ENCODE measurements at places on chromosomes 12 and 14.

DNA sequence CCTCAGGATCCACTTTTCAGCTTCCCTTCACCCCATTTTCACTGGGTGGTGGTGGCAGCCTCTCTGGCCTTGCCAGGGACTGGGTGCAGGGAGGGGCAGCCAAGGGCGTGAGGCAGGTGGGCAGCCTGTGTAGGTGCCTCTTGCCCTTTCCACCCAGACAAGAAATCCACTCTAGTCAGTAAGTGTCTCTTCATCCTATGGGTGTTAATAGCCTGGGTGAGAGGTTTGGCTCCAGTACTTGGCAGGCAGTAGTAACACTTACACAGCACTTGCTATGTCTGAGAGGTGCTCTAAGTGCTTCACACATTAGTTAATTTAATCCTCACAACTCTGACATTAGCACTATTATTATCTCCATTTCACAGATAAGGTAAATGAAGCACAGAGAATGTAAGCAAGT lies 171.9 kb downstream of the EMP1 start:
- no peak for DNase-seq

DNA sequence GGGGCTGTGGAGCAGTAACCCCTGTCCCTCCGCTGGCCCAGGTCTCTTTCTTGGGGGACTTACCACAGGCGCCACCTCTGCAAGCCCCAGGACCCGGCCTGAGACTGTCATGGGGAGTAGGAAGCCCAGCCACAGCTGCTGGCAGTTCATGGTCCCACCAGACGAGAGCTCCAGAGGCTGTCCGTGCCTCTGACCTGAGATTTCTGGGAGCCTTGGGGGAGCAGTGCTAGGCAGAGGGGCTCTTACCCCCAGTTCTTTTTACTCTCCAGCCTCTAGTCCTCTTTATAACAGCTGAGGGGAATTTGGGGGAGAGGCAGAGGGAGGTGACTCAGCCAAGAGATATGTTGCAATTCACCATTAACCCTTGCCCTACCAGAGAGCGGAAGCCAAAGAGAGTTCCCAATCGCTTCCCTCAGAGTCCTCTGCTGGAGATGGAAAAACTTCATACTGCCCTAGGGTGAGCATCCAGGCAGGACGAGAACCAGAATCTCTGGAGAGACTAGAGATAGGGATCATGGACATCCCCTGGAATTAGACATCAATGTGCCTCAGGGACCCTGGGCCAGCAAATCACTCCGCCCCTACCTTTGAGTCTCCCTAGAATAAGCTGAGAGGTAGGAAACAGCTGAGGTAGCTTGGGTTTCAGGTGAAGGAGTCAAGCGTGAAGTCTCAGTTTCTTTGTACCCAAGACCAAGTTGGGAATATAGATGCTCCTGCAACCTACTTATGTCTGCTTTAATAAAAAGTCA lies at the start of gene MMP19:
TSS of gene MMP19 (minus strand) at position 256 of the 749 bp plus-strand sequence. CDS start at position 150, 106 bp downstream.
- DNase-seq = no peak

DNA sequence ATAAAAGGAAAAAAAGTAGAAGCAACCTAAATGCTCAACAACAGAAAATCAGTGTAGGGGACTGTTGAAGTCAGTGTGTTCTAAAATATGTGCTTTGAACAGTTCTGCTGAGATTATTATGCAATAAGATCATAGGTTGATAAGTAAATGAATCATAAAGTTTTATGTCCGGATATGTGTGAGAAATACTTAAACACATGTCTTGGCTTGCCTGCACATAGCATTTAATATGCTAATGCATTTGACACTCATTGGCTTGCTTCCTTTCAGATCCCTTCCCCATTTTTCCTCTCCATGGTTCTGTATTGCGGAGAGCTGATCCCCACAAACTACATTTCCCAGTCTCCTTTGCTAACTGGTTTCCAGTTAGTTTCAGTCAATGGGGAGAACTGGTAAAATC lies 573.8 kb upstream of the TBX3 start:
- no peak for DNase-seq

- no peak for DNase-seq
Measured at GRCh38 chr12:24421759-24422158, 472.3 kb upstream of the SOX5 start.

DNA sequence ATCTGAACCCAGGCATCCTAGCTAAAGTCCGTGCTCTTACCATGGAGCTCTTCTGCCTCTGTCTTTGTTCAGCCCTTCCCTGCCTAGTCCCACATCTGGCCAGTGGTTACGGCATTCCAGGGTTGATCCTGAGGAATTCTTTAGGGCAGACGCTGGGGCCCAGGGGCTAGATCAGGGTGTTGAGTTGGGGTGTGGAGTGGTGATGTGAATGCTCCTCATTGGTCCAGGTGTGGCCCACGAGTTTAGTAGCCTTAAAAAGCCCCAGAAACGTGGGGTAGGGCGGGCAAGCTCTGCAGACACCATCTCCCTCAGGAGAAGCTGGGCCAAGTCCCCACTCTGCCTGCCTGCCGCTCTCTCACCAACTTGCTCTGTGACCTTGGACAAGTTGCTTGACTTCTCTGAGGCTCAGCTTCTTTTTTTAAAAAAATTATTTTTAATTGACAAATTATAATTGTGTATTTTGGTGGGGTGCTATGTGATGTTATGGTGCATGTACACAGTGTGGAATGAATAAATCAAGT lies 9.0 kb upstream of the SERPINA6 start:
- DNase-seq = no peak

DNA sequence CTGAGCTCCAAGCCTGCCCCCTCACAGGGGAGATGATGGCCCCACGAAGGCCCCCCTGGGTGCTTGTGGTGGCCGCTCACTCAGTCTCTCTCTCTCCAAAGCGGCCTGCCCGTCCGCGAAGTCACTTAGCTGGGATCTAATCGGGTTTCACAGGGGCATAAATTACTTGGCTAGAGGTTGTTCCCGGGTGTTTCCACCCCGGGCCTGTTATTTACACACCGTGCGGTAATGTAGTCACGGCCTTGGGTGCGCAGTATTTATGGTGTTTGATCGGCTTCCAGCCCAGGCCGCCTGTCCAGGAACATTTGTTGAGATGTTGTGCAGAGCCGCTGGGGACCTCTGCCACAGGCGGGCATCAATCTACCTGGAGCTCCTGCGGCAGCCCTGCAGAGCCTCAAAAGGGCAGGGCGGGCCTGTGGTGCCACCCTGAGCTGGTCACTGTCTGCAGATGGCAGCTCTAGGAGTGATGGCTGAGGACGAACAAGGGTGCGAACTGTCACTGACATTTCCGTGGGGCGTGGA lies 91.2 kb downstream of the KIF26A start:
- DNase-seq = no peak

GRCh38 chr14:99413911-99414310 lies 66.7 kb downstream of the SETD3 start:
- DNase-seq = no peak

- no peak for DNase-seq
Measured at GRCh38 chr14:62185078-62185477, 422.9 kb downstream of the SNAPC1 start.

GRCh38 chr12:122976648-122976975 lies 1.6 kb downstream of the OGFOD2 start:
- DNase-seq = no peak

DNA sequence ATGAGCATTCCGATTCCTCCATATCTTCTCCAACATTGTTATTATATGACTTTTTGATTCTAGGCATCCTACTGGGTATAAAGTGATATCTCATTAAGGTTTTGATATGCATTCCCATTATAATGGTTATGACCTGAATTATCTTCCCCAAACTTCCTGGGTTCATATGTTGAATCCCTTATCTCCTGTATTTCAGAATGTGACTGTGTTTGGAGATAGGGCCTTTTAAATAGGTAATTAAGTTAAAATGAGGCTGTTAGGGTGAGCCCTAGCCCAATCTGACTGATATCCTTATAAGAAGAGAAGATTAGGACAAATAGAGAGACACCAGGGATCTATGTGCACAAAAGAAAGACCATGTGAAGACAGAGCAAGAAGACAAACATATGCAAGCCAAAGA lies 96.9 kb upstream of the PMCH start:
- no peak for DNase-seq

DNA sequence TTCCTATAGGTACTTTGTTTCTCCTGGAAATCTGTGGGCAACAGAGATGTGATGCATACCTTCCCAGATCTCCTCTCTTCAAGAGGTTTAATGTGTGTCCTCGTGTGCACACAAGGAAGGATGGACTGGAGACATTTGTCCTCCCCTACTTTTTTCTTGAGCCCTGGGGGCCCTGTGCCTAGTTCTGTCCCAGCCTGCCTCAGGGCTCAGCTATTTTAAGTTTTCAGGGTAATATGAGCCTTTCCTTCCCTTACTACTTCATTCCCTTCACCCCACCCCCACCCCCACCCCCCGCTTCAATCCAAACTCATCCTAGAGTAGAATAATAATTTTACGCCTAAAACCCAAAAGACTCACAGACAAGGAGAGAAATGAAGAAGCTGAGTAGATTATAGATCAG lies 446 bp downstream of the STAC3 start:
- no peak for DNase-seq

GRCh38 chr12:85550924-85551323 lies 270.9 kb downstream of the ALX1 start:
- DNase-seq = no peak

DNA sequence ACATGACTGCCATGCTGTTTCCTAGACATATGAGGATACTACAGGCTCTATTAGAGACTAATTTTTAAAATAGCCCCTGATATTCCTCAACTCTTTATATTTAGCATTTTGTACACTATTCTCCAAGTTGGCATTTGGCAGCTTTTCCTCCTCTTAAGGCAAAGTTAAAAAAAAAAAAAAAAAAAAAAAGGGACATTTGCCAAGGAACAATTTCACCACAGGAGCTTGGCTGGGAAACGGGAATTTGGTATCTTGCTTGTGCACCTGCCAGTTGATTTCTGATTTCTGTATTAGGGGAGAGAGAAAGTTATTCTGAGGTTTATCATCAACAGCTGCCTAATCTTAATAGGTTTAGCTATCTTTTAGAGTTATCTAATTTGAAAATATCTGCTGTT lies 87.2 kb downstream of the CAND1 start:
- DNase-seq = no peak

DNA sequence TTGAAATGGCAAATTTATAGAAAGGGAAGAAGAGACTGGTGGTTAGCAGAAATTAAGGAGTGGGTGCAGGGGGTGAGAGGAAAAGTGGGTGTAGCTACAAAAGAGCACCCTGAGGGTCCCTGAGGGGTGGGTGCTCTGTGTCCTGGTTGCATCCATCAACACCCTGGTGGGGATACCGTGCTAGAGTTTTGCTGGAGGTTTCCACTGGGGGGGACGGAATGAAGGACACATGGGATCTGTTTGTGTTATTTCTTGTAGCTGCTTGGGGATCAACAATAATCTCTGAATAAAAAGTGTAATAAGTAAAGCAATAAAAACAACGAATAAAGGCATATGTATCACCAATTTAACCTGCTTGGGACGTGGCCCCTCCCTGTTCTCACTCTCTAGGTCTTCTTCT lies 175.3 kb downstream of the KIF26A start:
- DNase-seq = no peak

GRCh38 chr14:22563987-22564386 lies 25.0 kb downstream of the DAD1 start:
- no peak for DNase-seq

- no peak for DNase-seq
Measured at GRCh38 chr12:90020014-90020413, 311.4 kb upstream of the ATP2B1 start.

DNA sequence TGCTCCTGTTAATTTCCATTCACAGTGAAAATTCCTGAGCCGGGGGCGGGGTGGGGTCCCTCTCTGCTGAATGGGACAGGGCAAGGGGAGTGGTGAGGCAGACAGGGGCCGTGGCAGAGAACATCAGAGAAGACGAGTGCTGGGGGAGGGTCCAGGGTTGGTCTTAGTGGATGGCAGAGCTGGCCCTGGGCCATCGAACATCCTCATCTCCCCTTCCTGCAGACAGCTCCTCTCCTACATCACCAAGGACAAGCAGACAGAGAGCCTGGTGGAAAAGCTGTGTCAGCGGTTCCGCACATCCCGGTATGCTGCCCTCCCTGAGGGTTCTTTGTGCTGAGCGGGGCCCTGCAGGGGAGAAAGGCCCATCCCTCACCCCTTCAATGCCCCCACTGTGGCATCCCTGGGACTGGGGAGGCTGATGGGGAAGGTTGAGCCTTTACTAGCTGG lies 5.0 kb upstream of the GAPDH start:
- no peak for DNase-seq

GRCh38 chr14:94839348-94839747 lies 69.4 kb upstream of the GSC start:
- no peak for DNase-seq

DNA sequence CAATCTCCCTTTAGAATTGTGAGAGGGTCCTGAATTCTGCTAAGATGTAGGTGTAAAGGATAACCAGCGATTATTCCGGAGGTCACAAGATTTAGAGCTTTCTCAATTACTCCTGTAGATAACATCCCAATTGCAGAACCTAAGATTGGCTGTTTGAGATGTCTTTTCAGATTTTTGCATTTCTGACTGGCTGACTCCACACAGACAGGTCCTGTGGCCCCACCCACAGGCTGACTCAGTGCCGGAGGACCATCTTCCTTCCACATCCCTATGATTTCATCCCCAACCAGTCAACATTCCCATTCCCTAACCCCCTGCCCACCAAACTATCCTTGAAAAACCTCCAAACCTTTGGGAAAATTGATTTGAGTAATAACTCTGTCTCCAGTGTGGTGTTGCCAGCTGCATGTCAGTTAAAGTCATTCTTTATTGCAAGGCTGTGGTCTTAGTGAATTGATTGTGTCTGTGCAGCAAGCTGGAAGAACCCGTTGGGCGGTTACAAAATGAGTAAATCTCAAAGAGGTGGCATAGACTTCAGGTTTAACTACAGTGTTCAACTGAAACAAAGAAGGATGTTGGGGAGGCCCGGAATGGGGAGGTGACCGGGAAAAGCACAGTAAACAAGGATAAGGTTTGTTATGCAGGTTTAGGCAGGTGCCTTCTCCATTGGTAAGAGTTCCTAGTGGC lies 10.6 kb downstream of the FNTB start:
- no peak for DNase-seq

GRCh38 chr12:65590318-65590717 lies 234.0 kb upstream of the HMGA2 start:
- no peak for DNase-seq

GRCh38 chr12:98352835-98353234 lies 162.6 kb upstream of the TMPO start:
- no peak for DNase-seq

DNA sequence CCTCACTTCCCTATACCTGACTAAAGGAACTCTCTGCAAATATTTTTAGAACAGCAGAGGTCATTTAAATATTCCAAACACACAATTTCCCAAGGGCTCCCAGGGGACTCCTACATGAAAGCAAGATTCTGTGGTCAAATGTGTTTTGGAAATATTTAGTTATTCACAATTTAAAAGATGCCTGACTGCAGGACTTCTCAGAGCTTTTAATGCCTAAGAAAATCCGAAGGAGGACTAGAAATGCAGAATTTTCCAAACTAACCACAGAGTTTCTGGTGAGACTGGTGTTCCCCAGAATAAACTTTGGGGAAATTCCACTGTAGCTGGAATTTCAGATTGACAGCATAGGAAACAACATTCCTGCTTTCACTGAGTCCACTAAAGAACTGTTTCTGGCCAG lies 84.8 kb upstream of the MAP1LC3B2 start:
- no peak for DNase-seq

DNA sequence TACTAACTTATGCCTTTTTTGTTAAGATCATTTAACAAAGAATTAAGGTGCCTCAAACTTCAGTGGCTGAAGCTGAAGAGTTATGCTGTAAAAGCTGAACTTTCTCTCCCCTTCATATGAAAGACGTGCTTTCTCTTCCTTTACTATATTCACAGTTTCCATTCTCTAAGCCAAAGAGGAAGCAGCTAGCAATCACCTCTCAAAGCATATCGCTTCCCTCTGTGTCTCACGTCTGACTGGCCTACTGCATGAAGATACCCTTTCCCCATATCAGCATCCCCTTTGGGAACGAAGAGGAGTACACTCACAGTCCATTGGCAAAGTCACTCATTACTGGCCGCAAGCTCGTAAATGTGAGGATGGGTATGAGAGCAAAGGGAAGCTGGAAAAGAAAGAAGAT lies 34.9 kb downstream of the SLC11A2 start:
- no peak for DNase-seq
